ENCODE measurements at places on chromosomes 6 and 20.

DNA sequence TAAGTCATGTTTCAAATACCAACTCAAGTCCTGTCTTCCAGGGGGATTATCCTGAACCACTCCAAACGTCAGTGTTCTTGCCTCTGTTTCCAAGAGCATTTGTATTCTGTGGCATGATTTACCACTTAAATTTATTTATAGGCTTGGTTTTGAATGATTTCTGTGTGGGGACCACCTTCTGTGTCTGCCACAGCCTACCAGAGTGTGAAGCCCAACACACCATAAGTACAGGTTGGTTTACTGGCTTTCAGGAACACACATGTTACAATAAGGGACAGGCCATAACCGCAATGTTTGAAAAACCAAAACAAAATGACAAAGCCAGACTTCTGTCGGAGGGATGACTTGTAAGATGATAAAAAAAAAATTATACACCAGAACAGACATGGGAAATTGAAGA is 56.5 kb upstream of the MAP3K7 start:
- DNase-seq: no peak

DNA sequence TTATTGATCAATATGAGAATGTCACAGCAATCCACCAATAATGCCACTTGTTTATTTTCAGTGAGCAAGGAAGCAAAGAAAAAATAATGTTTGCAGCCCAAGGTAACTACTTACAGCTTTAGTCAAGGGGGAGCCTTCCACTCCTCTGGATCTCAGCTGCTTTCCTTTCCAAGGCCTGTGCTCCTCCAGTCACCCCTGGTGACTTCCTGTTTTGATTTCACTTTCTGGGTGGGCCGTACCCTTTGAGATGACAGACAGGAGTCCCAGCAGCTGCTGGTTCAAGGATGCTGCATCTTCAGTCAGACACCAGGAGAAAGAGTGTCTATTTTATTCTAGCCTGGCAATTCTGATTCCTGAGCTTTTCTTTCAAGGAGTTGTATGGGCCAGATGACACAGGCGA is 5.6 kb upstream of the VNN2 start:
- no peak for DNase-seq

DNA sequence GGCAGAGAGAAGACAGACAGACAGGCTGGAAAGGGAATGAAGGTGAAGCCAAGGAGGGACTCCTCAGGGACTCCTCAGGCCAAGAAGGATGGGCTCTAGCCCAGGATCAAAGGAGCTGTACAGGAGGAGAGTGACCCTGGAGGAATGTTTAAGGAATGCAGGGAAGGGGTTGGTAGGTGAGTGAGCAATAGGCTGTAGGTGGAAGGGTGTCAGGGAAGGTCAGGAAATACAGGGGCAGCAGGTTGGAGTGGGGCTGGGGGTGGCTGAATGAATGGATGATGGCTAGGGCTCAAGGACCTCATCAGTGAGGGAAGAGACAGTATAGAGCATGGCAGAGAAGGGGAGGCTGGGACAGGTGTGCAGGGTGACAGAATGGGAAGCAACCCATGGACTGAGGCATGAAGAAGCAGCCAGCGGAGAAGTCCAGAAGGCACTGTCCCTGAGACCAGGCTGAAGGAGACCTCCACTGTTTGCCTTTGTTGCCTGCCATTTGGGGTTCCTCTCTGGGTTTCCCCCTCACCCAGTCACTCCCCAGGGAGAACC is 13.2 kb downstream of the SYNGAP1 start:
- no peak for DNase-seq

DNA sequence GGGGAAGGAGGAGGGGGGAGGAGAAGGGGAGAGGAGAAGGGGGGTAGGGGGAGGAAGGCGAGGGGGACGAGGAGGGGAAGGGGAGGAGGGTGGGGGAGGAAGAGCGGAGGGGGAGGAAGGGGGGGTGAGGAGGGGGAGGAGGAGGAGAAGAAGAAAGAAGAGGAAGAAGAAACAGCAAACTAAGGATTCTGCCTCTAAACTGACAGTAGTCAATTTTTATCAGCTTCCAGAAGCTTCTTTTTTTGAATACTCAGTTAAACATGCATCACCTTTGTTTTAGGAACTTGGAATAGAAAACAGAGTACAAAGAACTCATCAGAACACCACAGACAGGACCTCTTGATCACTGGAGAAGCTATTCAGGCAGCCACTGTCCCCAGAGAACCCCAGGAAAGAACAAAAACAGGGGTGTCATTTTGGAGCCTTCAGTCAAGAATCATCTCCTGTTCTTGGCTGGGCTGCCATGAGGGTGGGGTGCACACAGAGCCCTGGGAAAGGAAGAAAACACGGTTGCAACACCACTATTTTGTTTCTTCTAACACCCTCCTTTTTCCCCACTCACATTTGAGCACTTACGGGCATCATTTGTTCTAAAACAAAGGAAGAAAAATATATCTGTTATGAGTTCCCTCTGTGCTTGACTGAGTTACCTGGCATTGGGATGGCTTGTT is 67.4 kb downstream of the TMEM170B start:
- no peak for DNase-seq

DNA sequence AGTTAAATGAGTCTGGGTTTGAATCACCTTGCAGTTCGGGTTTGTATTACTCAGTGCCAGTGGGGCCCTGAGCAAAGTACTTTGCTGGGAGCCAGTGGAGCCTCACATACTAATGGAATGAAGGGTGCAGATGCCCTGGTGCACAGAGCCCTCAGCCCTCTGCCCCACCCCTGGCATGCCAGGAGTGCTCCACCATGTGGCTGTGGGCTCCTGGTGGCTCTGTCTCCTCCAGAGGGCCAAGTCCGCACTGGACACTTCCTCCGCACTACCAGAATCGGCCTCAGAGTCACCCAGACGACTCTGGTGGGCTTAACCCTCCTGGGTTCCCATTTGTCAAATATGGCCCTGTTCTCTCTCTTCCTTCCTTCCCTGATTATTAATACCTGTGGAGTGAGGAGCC is 94.0 kb downstream of the STK35 start:
- no peak for DNase-seq
